ENCODE measurements at places on chromosomes 6 and 20.

DNA sequence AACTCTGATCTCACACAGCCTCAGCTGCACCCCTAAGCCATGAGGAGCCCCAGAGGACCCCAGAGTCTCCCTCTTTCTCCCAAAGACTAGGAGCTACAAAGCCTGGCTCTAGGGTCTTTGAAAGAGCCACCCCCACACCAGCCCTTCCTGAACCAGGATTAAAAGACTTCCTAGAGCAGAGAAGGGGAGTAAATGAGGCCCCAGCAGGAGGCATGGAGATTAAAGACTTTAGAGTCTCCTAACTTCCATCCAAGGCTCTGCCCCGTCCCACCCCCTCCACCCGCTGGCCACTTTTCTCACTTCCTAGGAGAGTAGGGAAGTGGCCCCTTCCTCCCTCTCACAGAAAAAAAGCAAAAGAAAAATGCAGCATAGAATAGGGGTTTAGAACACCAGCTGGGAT, 1.7 kb downstream of the PREX1 start:
- DNase-seq, result no peak

- peak; percentile 79 for DNase-seq
Measured at GRCh38 chr20:23143098-23143497, 57.0 kb upstream of the CD93 start.

DNA sequence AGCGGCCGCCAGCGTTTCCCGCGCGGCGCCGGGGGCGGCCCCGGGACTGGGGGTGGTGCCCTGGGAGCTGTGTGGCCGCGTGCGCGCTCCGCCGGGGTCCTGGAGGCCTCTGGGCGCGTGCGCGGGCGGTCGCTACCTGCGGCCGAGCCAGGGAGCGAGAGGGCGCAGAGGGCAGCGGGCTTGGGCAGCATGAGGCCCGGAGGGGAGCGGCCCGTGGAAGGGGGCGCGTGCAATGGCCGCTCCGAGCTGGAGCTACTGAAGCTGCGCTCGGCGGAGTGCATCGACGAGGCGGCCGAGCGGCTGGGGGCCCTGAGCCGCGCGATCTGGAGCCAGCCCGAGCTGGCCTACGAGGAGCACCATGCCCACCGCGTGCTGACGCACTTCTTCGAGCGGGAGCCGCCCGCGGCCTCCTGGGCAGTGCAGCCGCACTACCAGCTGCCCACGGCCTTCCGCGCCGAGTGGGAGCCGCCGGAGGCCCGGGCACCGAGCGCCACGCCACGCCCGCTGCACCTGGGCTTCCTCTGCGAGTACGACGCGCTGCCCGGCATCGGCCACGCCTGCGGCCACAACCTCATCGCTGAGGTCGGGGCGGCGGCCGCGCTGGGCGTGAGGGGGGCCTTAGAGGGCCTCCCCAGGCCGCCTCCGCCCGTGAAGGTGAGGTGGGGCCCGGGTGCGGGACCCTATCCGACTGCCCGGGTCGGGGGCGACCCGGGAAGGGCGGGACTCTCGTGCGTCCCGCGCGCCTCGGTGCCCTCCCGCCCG, at the start of gene PM20D2:
Gene PM20D2 (plus strand): TSS at position 100 of the 762 bp plus-strand sequence. CDS start 90 bp downstream, at position 190.
- DNase-seq, result no peak

- DNase-seq, result no peak
Measured at GRCh38 chr6:150272976-150273315, 95.9 kb upstream of the IYD start.

DNA sequence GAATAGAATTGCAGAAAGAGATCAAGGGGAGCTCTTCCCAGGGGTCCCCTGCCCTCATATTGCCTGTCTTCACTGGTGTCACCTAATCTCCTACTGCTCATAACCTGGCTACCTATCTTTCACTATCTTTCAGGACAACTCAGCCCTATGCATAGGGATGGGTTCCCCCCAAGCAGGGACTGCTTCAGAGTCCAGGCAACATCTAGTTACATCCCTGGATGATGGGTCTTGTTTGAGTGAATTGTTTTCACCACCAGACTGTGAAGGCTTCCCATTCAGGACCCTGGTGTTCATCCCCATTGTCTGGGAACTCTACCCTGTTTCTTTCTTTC, 850 bp upstream of the HECA start:
- no peak for DNase-seq

- DNase-seq, result peak; percentile 84
Measured at GRCh38 chr20:44691424-44692423, 23.4 kb upstream of the CCN5 start.

- DNase-seq, result no peak
Measured at GRCh38 chr20:22226849-22227700, 357.3 kb downstream of the FOXA2 start.

DNA sequence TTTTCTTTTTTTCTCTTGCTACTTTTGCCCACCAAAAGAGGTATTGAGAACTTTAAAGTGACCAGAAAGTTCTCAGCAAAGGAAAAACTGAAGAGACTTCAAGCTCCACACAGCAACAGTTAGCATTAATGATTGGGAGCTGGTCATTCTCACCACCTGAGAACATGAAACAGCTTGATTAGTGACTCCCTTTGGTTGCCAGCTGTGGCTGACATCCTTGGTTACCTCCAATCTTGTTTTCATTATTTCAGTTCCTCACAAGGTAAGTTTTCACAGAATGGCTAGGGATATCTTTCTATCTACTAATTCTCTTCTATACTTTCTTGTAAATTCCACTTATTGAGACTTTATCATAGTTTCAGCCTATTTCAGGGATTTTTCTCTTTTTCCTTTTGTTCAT, 427.9 kb downstream of the QKI start:
- no peak for DNase-seq

GRCh38 chr20:35568645-35569044, 26.8 kb downstream of the ERGIC3 start:
- no peak for DNase-seq

DNA sequence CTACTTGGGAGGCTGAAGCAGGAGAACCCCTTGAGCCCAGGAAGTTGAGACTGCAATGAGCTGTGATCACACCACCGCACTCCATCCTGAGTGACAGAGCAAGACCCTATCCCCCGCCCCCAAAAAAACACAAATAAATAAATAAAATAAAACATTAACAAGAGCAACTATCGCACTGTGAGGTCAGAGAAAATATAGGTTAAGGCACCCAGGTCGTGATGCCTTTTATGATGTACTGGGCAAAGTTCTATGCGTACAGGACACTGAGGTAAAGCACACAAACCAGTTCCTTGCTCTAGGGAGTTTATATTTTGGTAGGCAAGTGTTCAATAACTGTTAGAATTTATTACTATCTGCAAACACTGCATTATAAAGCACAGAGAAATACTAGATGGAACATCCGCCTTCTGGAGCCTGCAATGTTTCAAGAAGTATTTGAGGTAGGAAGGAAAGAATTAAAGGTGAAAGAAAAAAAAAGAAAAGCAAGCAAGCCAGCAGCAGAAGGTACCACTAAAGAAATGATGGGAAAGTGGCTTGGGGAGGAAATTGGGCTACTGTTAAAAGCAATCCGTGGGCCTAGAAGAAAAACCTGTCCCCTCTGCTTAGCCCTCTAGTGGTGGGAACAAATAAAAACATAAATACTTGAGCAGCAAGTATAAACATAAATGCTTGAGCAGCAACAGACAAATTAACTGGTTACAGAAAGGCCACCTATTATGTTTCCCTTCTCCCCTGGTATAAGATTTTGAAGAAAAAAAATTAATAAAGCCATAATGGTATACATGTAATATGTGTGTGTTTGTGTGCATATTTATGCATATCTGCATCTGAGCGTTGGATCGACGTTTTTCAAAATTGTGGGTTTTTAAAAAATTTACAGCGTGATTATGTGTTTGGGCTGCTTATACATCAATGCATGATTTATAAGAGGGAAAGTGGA, 128.0 kb downstream of the PHACTR1 start:
- no peak for DNase-seq

DNA sequence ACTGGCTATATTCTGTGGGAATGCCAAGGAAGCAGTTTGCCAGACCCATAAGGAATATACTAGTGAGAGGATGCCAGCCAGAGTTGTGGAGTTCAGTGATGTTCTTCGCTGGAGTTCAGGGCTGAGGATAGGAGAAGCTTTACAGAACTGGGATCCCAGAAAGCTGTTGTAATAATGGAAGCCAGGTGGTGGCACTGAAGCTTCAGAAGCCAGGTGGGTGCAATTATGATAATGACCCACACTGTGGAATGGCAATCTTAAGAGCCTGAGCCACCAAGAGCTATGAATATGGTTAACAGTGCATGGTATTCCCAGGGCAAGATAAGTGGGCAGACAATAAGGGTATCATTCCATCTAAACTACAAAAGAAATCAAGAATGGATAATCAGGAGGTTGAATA, 25.1 kb upstream of the ENPP1 start:
- DNase-seq, result no peak

DNA sequence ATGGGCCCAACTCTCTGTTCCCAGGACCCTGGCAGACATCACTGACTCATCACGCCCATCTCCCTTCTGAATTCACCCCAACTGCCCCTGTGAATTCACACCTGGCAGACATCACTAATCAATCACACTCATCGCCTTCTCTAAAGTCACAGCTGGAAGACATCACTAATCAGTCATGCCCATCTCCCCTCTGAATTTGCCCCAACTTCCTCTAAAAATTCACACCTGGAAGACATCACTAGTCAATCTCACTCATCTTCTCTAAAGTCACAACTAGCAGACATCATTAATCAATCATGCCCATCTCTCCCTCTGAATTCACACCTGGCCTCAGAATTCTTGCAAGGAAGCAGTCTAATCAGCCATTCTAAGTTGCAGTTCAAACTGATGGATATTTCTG, 111.1 kb downstream of the FOXA2 start:
- no peak for DNase-seq

GRCh38 chr6:160998217-160998616, 6.6 kb downstream of the MAP3K4 start:
- no peak for DNase-seq

GRCh38 chr6:37640786-37641395, 56.8 kb downstream of the MDGA1 start:
- no peak for DNase-seq

- DNase-seq, result no peak
Measured at GRCh38 chr6:68726992-68727391, 91.9 kb downstream of the ADGRB3 start.

GRCh38 chr6:112752791-112753190, 405.7 kb downstream of the RFPL4B start:
- no peak for DNase-seq

DNA sequence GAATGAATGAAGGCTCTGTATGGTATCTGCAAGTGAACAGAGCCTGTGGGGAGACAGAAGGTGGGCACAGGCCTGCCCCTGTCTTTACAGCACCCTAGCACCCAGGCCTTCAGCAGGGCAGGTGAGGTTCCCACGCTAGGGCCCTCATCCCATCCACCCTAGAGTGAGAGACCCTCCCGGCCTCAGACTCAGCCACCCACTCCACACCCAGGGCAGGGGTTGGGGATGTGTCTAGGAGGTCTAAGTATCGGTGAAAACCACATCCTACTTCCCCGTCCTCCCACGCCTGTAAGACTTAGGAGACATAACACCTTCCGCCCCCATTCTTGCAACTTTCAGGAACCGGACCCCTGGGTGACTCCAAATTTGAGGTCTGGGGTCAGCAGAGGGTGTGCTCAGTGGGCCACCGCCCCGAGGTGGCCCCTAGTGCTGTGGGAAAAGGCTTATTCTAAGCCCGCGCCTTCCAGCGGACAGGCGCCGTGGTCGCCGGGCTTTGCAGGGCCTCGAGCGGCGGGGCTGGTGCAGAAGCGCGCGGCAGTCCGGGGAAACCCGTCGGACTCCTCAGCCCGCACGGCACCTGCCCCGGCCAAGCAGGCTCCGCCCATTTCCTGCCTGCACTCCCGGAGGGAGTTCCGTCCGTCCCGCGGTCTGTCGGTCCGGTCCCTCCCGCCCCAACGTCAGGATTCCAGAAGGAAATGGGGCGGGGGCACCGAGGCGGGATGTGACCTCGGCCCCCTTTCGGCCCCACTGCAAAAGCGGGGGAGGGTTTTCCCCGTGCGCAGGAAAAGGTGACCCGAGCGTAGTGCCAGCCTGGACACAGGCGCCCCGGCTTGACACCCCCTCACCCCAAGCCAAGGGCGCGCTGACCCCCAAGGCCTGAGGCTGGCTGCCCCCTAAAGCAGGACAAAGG, 868 bp downstream of the SAMD10 start:
- peak; percentile 80 for DNase-seq

DNA sequence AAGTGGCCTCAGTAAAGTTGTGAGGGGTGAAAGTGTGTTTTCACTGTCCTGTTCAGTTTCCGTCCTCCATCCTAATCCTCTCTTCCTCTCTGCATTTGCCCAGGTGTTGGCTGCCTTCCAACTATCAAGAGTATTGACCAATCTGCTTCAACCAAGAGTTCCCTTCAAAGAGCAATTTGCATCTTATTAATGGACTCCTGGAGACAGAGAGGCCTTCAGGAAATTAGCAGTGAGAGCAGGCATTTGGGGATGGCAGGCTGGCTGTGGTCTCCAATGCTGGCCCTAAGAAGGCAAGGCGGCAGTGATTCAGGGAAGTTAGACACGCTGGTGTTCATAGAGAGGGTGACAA, 77.2 kb downstream of the GPR6 start:
- DNase-seq, result no peak

- DNase-seq, result no peak
Measured at GRCh38 chr6:42402184-42402583, 49.5 kb downstream of the TRERF1 start.

- DNase-seq, result no peak
Measured at GRCh38 chr20:750801-751200, 17.5 kb downstream of the SLC52A3 start.

DNA sequence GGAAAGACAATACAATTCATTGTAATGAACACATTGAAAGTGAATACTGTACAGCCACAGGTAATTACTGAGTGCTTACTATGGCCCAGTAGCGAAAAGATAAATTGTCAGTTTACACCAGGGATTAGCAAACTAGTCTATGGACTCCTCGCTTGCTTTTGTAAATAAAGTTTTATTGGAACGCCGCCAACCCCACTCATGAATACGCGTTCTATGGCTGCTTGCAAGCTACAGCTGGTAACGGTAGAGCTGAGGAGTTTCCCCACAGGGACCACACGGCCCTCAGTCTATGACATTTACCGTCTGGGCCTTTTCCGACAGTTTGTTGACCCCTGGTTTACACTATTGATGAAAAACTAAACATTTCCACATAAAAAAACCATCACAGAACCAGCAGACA, 24.2 kb downstream of the LAMA5 start:
- DNase-seq, result no peak

DNA sequence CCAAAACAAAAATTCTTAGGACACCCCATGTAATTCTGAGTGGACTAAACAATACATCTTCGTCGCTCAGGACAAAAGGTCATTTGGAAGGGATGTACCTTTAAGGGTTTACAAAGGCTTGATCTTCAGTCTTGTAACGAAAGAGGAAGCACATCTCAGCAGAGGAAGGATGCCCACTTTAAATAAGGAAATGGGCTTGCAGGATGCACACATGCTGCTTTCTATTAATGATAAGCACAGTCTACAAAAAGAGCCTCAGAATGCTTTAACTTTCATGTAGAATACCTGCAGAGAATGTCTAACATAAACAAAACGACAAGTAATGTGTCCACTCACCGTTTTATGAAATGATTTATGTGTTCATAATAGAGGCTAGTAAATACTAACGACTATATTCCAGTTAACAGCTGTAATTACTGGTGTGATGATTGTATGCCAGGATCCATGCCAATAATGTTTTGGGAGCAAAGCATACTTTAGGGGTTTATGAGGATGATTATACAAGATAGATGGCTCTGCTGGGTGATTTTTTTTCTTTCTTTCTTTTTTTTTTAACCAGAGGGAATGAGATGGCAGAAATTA, 216.9 kb downstream of the GMDS start:
- no peak for DNase-seq
